ENCODE measurements at places on chromosomes 7 and 10.
A peak's percentile ranks its signal among the peaks of the same experiment; 100 is the strongest.

DNA sequence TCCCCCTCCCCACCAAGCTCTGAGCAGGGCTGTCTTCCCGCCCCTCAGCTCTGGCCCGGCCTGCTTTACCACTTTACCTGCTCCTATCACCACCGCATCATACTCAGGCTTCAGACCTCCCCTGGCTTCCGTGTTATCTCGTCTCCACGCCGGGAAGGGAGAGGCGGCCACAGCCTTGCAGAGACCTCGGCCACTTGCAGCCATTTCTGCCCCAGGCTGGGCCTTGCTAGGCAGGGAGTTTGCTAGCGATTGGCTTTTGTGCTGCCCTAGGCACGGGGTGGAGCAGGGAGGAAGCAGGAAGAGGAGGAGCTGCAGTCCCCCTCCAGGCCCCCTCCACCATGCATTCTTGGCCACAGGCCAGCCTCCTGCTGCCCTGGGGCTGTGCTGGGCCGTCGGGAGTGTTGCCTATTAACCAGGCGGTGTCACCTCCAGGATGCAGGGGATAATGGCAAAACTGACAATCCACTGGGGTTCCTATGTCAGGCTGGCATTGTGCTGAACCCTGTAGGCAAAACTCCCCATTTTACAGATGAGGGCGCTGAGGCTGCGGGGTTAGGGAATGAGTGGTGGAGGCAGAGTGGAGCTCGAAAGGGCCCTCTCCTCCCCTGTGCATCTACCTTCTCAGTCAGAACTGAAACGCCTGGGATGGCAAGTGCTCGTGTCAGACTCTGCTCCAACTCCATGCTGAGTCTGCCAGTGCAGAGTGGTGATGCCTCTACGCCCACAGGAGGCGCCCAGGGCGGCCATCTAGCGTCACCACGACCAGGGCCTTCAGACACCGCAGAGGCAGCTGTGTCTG lies at the start of gene PYROXD2:
Gene PYROXD2, minus strand, starts transcription at position 251 of the 799 bp plus-strand sequence. Its CDS starts 47 bp downstream, at position 204.
- DNase-seq = peak; percentile 41

DNA sequence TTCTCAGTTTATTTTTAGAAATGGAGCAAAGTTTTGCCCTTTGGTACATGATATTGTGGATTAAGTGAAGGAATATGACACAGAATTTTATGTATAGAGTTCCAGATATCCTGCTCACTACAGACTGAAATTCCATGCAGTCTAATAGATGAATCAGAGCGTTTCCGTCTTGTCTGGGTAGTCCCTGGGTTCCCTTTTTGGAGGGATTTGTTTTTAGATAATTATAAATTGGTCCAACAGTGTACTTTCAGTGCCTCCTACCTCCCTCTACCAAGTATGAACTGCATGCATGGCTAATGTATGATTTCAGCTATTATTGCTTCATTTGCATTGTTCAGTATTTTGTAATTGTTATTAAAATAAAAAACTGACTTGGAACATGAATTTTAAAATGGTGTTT lies 74.4 kb downstream of the SEPTIN7 start:
- no peak for DNase-seq

DNA sequence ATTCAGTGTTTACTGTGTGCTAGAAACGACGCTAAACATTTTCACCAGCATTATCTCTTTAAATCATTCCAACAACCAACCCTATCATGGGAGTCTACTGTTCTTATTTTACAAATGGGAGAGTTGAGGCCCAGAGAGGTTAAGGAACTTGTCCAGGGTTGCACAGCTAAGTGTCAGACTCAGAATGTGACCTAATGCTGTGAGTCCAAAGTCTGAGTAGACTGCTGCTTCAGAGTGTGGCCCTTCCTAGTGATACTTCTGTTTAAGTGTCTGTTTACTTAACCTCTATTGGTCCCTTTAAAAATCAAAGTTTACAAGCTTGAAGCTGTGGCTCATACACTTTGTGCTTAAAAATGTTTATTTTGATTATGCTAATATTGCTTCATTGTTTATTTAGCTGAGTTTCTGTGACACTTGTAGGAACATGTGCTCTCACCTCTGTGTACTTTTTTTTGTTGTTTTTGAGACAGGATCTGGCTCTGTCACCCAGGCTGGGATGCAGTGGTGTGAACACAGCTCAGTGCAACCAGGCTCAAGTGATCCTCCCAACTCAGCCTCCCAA lies 84.4 kb upstream of the SYPL1 start:
- no peak for DNase-seq

DNA sequence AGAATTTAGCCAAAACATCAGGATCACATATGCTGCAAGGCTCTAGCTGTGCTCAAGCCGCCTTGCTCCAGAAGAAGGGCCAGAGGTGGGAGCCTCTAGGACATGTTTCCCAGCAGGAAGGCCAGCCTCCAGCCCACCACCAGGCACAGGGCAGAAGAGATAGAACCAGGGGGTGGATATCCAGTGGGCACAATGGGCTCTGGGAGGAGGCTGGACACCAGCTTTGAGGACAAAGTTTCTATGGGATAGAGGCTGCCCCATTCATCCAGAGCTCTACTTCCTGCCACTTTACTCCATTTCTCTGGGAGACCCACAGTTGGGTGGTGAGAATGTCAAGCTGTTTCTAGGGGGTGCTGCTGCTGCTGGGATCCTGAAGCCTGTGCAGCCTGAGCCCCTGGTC lies 77.1 kb downstream of the ARHGAP22 start:
- DNase-seq = no peak

- no peak for DNase-seq
These were observed 168.2 kb downstream of the SND1 start for GRCh38 chr7:127819975-127820731.

DNA sequence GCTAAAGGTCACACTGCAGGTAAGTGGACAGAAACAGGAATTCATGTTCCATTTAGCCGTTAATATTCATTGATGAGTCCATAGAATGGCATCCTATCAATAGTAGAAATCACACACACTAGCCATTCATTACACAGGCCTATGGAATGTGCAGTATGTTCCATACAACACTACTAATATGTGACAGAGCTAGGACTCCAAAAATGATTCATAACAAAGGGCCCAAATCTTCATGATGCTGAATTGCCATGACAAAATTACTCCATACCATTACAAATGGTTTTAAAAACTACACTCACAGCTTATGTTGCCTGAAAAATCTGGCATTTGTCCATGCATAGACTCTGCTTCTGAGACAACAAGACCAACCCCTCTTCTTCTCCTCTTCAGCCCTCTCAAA lies 549.1 kb downstream of the XPNPEP1 start:
- no peak for DNase-seq

- no peak for DNase-seq
These were observed 56.2 kb upstream of the PPP2R2D start for GRCh38 chr10:131844529-131845084.

DNA sequence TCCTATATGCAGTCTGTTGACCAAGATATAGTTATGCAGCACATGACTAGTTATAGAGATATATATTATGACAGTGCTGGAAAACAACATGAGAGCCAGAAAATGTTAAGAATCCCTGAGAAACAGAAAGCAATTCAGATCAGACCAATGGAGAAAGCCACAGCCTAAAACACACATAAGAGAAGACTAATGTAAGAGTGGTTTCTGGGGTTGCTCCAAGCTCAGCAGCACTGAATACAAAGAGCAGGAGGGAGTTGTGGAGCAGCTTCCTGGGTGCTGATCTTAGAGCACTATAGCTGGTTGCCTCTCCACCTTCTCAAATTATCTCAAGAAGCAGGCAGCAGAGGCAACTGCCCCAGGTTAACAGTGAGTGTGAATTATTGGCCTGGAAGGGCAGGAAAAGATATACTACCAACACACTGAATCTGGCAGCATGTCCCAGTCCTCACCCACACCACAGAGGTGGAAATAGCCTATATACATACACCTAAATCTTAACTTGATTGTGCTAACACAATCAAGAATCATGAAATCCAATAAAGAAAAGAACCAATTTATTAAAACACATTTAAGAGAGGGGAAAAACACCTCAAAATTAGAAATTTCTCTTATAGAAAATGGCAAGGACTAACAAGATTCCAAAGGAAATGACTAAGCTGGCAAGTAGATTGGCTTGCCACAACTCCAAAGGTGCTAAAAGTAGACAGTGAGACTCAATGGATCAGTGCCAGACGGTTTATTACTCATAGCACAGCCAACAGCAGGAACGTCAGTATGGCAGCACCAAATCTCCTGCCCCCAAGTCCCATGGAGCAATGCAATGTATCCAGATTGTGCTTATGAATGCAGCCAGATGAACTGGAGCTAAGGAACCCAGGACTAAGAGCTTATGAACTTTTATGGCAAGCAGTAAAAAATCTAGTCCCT lies 5.1 kb downstream of the PTTG1IP2 start:
- no peak for DNase-seq

DNA sequence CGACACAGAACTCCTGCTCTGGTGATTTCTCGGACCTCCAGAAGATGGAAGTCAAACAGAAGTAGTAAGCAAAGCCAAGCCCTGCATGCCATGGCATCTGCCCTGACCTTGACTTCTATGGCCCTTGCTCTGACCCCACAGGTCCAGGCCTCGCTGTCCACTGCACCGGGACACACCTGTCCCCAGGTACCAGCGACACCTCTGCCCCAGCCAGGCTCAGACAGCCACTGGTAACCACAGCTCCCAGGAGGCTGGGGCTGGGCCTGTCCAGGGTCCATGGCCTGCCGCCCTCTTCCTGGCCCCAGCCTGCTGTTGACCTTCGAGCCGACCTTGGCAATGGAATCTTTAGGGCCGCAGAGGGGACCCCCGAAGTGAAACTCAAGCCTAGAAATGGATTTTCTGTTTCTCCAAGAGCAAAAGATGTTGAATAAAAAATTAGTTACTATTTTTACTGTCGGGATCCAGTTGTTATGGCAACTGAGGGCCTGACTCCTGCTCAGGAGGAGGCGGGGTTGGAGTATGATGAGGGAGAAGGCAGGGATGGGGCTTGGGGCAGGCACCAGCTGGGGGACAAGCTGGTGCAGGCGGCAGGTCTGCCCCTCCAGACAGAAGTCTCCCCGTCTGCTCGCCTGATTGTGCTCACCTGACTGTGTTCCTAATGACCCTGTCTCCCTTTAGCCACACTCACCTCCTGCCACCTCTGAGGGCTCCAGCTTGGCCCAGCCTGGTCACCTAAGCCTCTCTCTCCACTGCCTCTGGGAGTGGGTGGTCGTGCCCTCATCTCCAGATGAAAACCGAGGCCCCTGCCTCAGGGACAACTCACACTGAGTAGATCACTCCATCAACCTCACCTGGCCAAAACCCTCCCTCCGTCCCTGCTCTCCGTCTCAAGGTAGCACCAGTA lies 4.1 kb upstream of the MMD2 start:
- DNase-seq = no peak

DNA sequence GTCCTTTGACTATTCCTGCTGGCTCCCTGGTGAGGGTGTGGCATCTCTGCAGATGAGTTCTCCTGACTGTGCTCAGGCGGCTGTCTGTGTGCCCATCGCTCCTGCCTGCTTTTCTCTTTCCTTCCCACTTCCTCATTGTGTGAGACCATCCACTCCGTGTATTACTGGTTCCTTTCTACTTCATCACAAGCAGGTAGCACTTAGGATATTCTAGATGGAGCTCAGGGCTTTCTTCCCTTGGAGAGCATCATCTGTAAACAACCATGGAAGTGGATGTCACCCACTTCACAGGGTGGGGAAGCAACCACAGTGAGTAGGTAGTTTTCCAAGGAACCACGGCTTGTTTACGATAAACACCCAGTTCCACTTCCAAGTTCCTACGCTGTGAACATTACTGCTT lies 15.7 kb downstream of the DNAJB6 start:
- DNase-seq = no peak

DNA sequence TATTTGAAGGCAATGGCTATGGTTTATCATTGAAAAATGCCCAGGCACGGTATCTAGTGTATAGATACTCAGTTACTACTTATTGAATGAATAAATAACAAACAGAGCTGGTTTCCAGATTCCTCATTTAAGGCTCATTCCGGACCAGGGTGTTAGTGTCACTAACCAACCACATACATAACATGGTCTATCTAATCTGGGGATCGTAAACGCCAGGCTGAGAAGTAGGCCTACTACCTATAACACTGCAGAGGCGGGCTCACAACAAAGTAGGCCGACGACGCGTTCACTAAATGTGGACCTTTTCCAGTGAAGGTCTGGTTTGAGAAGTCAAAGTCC lies 423 bp downstream of the LSM5 start:
- no peak for DNase-seq

- no peak for DNase-seq
These were observed 117.9 kb downstream of the SND1 start for GRCh38 chr7:127769696-127770400.

DNA sequence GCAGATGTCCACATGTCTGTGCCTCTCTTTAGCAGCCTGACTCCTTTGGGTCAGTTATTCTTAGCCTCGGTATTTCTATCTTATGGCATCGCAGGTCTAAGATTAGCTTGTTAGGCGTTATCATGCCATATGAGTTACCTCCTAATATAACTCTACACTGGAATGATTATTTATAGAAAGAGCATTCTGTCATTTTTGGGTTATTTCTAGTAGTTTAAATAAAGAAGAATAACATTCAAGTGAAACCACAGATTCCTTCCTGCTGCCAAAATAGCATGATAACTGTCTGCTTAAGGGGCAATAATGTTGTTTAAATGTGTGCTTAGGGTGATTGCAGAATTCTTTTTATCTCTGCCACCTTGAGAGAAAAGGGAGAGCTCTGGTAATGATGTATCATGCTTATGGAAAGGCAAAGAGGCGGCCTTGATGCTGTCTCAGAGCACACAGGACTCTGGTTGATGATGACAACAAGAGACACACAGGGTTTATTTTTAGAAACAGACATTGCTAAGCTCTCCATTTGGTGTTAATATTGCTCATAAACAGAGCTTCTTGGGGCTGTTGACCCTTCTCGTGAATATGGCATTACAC lies 10.4 kb downstream of the HDAC9 start:
- DNase-seq = no peak

GRCh38 chr7:50940621-50941020 lies 157.9 kb upstream of the GRB10 start:
- no peak for DNase-seq

- DNase-seq = no peak
These were observed 9.9 kb upstream of the GNAI1 start for GRCh38 chr7:80124526-80125264.

DNA sequence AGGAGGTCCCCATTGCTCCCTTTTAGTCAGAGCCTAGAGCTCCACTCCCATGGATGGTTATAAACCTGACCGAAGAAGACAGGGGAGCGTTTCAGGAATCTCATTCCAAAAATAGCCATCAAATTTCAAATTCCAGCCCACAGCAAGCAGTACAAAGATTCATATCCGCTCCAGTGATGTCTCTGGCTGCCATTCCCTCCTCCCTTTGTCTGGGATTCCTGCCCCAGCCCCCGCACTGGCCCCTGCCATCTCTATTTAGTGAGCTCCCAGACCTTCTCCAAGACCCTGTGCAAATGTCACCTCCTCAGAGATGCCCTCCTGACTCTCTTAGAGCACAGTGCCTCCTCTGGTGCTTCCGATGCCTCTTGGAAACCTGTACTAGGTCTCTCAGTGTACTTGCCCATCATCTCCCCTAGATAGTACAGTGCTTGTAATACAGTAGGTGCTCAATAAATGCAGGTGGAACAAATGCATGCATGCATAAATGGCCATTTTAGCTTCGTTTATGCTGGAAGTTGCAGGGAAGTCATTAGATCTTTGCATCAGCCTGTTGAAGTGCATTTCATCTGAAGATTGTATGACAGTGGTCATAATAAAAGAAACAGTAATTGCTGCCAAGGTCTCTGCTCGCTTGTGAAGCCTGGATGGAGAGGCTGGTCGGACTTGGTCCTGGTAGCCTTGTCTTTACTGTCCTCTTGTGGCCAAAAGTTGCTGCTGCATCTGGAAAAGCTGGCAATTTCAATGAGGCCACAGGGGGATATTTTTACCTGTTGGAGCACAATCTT lies 32.0 kb upstream of the HABP2 start:
- DNase-seq = peak; percentile 47
